ENCODE measurements at places on chromosomes 3 and 15.

GRCh38 chr3:140363801-140364200, 314.1 kb upstream of the TRIM42 start:
- DNase-seq, result no peak
- H3K27me3 ChIP-seq, result no peaks in the 10 kb centered on the region
- no peaks in the 10 kb centered on the region for H3K36me3 ChIP-seq
- no peaks in the 10 kb centered on the region for H3K4me1 ChIP-seq

GRCh38 chr3:126149256-126149902, 31.0 kb downstream of the ALDH1L1 start:
- no peak overlapping the region for H3K27ac ChIP-seq
- H3K27me3 ChIP-seq, result no peaks in the 10 kb centered on the region
- no peak overlapping the region for H3K4me3 ChIP-seq
- no peaks in the 10 kb centered on the region for H3K36me3 ChIP-seq
- no peak for DNase-seq
- H3K4me1 ChIP-seq, result no peaks in the 10 kb centered on the region

DNA sequence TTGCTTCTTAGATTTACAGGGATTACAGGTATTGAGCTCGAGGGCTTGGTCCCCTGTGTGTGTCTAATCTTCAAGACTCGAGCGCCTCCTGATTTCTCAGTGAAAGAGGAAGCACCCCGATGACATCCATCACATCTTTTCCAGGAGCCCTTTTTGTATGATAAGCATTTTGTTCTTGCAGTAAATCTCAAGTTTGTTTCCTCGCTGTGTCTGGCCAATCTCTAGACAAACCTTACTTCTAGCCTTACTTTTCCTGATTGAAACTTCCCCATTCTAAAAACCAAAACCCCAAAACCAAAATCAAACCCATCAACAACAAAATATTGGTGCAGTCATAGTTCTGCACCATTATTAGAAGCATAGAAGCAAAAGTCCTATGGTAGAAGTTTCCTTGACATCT, 286.0 kb downstream of the NFKBIZ start:
- no peak overlapping the region for H3K4me3 ChIP-seq
- H3K4me1 ChIP-seq, result peaks cover 36% of the 10 kb centered on the region
- no peak for DNase-seq
- no peaks in the 10 kb centered on the region for H3K36me3 ChIP-seq
- no peaks in the 10 kb centered on the region for H3K27me3 ChIP-seq

- H3K4me1 ChIP-seq, result no peaks in the 10 kb centered on the region
- no peaks in the 10 kb centered on the region for H3K27me3 ChIP-seq
- no peak overlapping the region for H3K27ac ChIP-seq
- DNase-seq, result no peak
- H3K36me3 ChIP-seq, result peaks cover 12% of the 10 kb centered on the region
Measured at GRCh38 chr3:129462361-129462968, 22.4 kb downstream of the IFT122 start.

DNA sequence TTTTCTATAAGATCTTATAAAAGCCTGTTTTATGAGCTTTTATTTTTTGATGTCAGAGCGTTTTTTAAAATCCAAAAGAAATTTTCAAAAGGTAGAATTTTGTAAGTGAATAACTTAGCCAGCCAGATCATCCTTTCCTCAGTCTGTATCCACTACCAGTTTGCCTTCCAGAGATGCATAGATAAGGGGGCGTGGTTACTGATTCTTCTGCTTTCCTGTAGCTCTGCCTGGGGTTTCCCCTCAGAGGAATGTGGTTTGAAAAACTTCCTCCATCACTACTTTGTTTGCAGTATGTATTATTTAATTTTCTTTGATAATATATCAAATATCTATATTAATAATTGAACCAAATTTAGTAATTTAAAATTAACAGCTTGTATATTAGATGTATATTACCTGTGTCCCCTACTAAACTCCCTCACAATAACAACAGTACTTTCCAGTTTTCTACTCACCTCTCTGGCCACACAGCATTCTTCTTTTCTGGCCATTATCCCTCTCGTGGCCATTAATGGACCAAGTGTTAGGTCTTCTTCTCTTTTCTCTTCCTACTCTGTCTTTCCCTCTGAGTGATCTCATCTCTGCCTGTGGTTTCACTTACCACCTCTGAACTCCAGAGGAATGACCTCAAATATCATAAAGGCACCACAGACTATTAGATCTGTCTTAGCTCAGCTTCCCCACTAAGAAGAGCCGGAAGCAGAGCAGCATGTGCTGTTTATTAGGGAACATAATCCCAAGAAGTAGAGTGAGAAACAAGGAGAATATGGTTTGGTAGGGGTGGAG, 239.7 kb downstream of the UBE2E2 start:
- peaks cover 71% of the 10 kb centered on the region for H3K4me1 ChIP-seq
- H3K36me3 ChIP-seq, result no peaks in the 10 kb centered on the region
- H3K27ac ChIP-seq, result no peak overlapping the region
- H3K27me3 ChIP-seq, result no peaks in the 10 kb centered on the region
- DNase-seq, result no peak

DNA sequence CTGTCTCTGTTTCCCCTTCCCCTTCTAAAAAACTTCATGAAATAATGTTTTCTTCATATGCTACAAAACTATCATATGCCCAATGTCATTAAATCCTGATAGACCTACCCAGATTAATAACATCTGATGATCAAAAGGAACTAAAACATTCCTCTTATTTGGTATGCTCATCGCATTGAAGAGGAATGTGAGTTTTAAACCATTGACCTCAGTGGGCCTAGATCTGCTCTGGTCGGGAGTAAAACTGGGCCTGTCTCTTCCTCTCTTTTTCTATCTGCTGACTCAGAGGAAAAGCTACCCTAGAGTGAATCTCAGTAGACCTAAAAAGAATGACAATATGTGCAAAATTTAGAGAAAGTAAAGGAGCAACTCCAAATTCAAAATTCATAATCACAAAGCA, 275.8 kb downstream of the SATB1 start:
- no peaks in the 10 kb centered on the region for H3K4me1 ChIP-seq
- no peak overlapping the region for H3K4me3 ChIP-seq
- peaks cover 2% of the 10 kb centered on the region for H3K27me3 ChIP-seq
- H3K36me3 ChIP-seq, result no peaks in the 10 kb centered on the region
- DNase-seq, result no peak

DNA sequence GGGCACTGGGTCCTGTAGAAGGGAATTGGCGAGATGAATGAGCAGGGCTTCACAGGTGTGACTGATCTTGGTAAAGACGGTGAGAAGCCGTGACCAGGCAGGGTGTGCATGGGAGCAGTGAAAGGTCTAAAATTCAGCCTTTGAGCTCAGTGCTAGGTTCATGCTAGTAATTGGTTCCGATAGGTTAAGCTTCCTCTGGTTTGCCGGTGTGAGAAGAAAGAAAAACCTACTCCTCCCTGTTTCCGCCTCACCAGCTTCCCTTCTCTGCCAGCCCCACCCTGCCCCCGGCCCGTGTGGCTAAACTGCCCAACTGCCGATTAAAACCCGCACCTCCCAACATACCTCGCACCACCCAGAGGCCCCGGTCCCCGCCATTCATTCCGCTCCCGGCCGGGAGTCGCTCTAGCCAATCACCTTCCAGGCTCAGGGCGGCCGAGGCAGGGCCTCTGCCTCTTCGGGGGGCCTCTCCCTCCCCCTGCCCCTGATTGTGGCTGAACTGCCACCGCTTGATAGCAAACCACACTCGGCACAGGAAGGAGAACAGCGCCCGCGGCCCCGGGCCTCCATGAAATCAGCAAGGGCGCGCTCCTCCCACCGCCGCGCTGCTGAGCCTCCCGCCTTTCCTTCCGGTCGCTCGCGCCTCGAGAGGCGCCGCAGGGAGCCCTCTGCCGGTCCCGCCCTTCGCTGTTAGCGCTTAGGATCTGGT, 7.3 kb upstream of the NRROS start:
- peaks cover 66% of the 10 kb centered on the region for H3K4me1 ChIP-seq
- peak overlapping the region; percentile 96 for H3K27ac ChIP-seq
- DNase-seq, result peak; percentile 77

- no peaks in the 10 kb centered on the region for H3K4me1 ChIP-seq
- H3K4me3 ChIP-seq, result no peak overlapping the region
- H3K27ac ChIP-seq, result no peak overlapping the region
- no peaks in the 10 kb centered on the region for H3K36me3 ChIP-seq
- no peak for DNase-seq
- peaks cover 2% of the 10 kb centered on the region for H3K27me3 ChIP-seq
Measured at GRCh38 chr3:182389071-182389815, 404.1 kb upstream of the ATP11B start.

DNA sequence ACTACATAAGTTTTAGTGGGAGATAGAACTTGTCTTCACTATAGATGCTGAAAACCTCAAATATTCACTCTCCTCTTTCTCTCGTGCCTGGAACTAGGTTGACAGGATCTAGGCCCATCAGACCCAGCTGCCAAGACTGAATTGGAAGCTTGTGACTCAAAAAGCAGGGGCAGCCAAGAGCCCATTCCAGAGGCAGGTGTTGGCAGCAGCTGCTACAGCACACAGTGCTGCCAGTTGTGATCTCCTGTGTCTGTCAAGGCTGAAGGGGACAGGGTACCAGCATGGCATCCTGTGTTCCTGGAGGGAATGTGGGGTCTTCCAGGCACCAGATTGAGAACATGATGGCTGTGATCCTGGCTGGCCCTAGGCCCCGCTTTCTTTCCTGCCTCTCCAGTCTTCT, 92.5 kb upstream of the MB21D2 start:
- H3K27me3 ChIP-seq, result peaks cover under 1% of the 10 kb centered on the region
- no peaks in the 10 kb centered on the region for H3K4me1 ChIP-seq
- no peak for DNase-seq
- no peaks in the 10 kb centered on the region for H3K36me3 ChIP-seq

GRCh38 chr3:52109611-52110301, 44.5 kb downstream of the POC1A start:
- H3K36me3 ChIP-seq, result no peaks in the 10 kb centered on the region
- no peak overlapping the region for H3K27ac ChIP-seq
- peaks cover 2% of the 10 kb centered on the region for H3K4me1 ChIP-seq
- no peak overlapping the region for H3K4me3 ChIP-seq
- DNase-seq, result no peak

- H3K27me3 ChIP-seq, result no peaks in the 10 kb centered on the region
- H3K4me3 ChIP-seq, result no peak overlapping the region
- DNase-seq, result no peak
- H3K27ac ChIP-seq, result no peak overlapping the region
- peaks cover 18% of the 10 kb centered on the region for H3K4me1 ChIP-seq
Measured at GRCh38 chr3:99870712-99871111, 53.0 kb downstream of the CMSS1 start.

DNA sequence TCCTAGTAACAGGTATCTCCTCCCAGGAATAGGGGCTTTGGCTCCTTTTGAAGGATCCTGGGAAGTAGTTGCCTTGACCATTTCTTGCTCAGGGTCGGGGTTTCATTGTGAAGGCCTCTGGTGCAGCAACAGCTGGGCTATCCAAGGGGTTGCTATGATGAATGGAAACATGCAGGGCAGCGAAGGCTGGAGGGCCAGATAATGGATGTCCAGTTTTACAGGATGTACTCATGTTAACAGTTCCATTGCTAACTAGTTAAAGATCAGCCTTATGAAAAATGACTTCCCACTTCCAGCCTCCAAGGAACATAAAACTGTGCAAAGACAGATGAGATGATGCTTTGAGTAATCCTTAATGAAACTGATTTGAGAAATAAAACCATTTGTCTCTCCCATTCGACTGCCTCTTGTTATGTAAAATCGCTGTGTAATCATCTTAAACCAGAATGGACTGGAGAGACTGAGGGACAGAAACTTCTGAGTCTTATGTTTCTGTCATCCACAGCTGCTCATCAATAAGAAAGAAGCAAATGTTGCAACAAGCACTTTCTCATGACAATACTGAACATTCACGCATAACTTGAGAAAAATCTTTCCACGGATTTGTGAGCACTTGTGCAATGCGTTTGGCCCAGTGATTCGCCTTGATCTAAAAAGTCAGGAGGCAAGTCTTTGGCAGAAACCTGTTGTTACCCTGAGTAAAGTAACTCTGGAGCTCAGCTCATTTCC, 473.5 kb upstream of the RGMA start:
- DNase-seq, result no peak
- H3K36me3 ChIP-seq, result no peaks in the 10 kb centered on the region
- no peak overlapping the region for H3K27ac ChIP-seq
- H3K4me1 ChIP-seq, result no peaks in the 10 kb centered on the region
- no peaks in the 10 kb centered on the region for H3K27me3 ChIP-seq
- no peak overlapping the region for H3K4me3 ChIP-seq

- DNase-seq, result no peak
- peaks cover 6% of the 10 kb centered on the region for H3K27me3 ChIP-seq
- H3K4me1 ChIP-seq, result no peaks in the 10 kb centered on the region
- H3K27ac ChIP-seq, result no peak overlapping the region
- H3K36me3 ChIP-seq, result no peaks in the 10 kb centered on the region
- H3K4me3 ChIP-seq, result no peak overlapping the region
Measured at GRCh38 chr3:184738982-184739381, 27.1 kb upstream of the MAGEF1 start.

- no peaks in the 10 kb centered on the region for H3K4me1 ChIP-seq
- no peak overlapping the region for H3K4me3 ChIP-seq
- DNase-seq, result no peak
- H3K36me3 ChIP-seq, result no peaks in the 10 kb centered on the region
- H3K27ac ChIP-seq, result no peak overlapping the region
Measured at GRCh38 chr3:161649900-161650484, 153.4 kb downstream of the OTOL1 start.

DNA sequence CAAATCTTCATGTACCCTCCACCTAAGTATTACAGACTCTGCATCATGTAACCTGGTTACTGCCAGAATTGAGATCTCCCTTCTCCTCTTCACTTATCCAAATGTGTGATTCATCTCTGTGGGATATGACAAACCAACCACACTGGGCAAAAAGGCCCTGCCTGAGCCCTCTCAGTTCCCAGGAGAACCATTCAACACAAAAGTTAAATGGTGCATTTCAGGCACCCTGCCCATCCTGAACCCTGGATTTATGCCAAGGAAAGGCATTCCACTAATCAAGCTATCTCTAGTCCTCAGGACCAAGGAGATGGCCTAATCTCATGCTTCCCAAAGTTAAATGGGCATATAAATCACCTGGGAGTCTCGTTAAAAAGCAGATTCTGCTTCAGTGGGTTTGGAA, 108.5 kb downstream of the TNIK start:
- H3K27ac ChIP-seq, result no peak overlapping the region
- no peak for DNase-seq
- no peaks in the 10 kb centered on the region for H3K36me3 ChIP-seq
- peaks cover 8% of the 10 kb centered on the region for H3K4me1 ChIP-seq
- no peaks in the 10 kb centered on the region for H3K27me3 ChIP-seq

DNA sequence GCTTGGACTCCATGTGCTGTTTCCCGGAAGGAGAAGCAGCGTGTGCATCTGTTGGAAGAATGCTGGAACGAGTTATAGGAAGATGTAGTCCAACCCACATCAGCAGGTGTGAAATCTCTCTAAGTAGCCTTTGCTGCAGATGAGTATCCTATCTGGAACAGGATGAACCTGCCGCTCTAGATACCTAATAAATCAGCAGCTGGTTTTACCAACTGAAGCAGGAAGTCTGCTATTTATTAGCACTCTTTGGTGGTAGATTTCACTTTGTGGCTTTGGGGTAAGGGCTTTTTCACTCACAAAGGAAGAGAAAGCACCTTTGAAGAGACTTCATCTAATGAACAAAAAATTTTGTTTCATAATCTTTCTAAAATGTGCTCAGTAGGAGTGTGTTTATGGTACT, 66.4 kb downstream of the DCUN1D1 start:
- H3K27me3 ChIP-seq, result no peaks in the 10 kb centered on the region
- DNase-seq, result no peak
- H3K4me3 ChIP-seq, result no peak overlapping the region
- peaks cover 4% of the 10 kb centered on the region for H3K4me1 ChIP-seq
- no peak overlapping the region for H3K27ac ChIP-seq

- H3K4me1 ChIP-seq, result no peaks in the 10 kb centered on the region
- no peaks in the 10 kb centered on the region for H3K36me3 ChIP-seq
- H3K27me3 ChIP-seq, result no peaks in the 10 kb centered on the region
- H3K4me3 ChIP-seq, result no peak overlapping the region
- DNase-seq, result no peak
- H3K27ac ChIP-seq, result no peak overlapping the region
Measured at GRCh38 chr15:27119695-27120266, 148.8 kb downstream of the GABRG3 start.

Measured in activated B cell treated with CpG ODN at 0.5 μM for 24 hours (primary cell).